Fibroblast of the aortic adventitia (primary cell): ENCODE measurements at places on chromosomes 7 and 10. TPM values are rescaled to one million over a fixed set of nuclear protein-coding genes. Genes with fewer than 3 reads are reported as not detected.

FHIP2A gene
- total RNA-seq: 36.6 and 54.7 TPM in 2 replicates

ZNF398 gene
- 11.2 and 15.2 TPM in 2 replicates for total RNA-seq

ASB10 gene
- not detected in 2 replicates for total RNA-seq

GPR26 gene
- total RNA-seq: under 0.01 TPM in 1 of 2 replicates, not detected in the other

CYP26A1 gene
- not detected in 2 replicates for total RNA-seq

ADAM22 gene
- 1.3 and 2.4 TPM in 2 replicates for total RNA-seq

HSPA12A gene
- total RNA-seq: 10.3 and 18.8 TPM in 2 replicates

GRCh38 chr7:77444123-77444522, 28.0 kb upstream of the GSAP start:
- DNase-seq: no peak

DNA sequence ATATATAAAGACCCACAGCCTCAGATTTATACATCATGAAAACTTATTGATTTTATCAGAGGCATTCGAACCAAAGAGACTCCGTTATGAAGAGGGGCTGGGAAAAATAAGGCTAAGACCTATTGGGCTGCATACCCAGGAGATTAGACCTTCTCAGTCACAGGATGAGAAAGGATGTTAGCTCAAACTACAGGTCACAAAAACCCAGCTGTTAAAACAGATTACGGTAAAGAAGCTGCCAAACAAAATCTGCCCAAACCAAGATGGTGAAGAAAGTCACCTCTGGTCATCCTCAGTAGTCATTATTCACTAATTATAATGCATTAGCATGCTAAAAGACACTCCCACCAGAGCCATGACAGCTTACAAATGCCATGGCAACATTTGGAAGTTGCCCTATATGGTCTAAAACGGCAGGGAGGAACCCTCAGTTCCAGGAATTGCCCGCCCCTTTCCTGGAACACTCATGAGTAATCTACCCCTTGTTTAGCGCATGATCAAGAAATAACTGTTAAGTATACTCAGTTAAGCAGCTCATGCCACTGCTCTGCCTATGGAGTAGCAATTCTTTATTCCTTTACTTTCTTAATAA, 362.5 kb upstream of the PCDH15 start:
- no peak for DNase-seq

DNA sequence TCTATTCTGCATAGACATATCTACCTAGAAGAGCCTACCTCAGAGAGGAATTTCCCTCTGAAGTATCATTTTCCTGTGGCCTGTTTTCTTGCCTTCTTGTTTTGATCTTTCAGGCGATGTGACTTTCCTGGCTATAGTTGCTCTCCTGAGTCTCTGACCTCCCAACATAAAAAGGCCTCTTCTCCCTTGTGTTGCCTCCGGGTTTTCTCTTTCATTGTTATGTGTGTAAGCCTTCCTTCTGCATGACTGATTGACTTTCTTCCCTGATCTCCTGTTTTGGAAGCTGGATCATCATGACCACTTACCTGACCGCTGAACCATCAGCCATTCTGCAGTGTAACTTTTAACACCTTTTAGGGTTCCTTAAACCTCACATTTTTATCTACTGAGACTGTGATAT, 441.5 kb upstream of the ETV1 start:
- no peak for DNase-seq

- no peak for DNase-seq
Observed at GRCh38 chr7:29208410-29209250, 14.1 kb downstream of the CHN2 start.

DNA sequence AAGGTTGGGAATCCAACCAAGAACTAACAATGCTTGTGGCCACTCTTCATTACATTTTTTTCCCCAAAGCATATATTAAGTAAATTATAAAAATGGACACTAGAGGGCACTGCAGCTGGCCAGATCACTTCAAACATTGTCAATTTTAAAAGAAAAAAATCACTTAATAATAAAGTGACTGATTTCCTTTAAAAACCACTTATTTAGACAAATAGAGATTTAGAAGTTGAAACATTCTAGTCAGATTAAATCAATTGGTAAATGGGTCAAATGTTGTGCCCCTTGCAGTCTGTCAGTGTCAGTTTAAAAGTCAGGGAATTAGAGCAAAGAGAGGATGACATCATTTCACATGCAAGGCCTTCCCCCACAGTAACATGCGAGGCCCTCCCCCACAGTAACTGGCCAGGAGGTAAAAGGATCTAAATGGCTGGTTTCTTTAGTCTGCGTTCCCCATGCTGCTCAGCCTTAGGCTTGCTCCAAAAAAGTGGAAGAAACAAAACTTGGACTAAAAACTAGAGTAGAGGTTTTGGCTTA, 177.9 kb downstream of the SKAP2 start:
- peak; percentile 62 for DNase-seq

DNA sequence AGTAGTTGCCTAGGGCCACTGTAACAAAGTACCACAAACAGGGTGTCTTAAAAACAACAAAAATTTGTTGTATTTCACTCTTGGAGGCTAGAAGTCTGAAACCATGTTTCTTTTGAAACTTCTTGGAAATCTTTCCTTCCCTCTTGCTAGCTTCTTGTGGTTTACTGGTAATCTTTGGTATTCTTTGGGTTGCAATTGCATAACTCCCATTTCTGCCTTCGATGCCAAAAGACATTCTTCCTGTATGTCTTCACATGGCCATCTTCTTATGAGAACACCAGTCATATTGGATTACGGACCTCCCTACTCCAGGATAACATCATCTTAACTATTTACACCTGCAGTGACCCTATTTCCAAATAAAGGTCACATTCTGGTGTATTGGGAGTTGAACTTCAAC, 357.4 kb downstream of the PPP1R3A start:
- peak; percentile 29 for DNase-seq

DNA sequence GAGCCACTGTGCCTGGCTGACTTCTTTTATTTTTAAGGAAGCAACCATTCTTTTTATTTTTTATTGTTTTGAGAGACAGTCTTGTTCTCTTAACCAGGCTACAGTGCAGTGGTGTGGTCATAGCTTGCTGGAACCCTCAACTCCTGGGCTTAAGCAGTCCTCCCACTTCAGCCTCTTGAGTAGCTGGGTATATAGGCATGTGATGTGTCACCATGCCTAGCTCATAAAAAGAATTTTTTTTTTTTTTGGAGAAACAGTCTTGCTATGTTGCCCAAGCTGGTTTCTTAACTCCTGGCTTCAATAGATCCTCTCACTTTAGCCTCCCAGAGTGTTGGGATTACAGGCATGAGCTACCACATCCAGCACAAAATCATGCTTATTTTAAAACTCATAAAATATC, 5.8 kb downstream of the MCU start:
- peak; percentile 53 for DNase-seq

DNA sequence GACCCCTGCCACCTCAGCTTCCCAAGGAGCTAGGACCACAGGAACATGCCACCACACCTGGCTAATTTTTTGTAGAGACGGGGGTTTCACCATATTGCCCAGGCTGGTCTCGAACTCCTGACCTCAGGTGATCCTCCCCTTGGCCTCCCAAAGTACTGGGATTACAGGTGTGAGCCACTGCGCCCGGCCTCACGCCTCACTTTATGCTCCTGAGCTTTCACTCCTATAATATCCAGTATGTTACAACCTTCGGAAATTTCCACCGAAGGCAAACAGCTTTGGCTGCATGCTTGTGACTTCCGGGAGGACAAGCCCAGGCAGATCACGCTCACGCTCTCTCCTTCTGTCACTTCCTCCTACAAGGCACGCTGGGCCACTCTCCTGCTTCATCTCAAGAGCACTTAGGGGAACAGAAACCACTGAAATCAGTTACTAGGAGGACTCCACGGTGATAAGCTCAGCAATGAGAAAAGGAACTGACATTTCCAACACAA, 4.4 kb upstream of the MAD1L1 start:
- DNase-seq: no peak
